PC-9 (cell line): ENCODE measurements at places on chromosomes 5 and 9. TPM values are rescaled to one million over a fixed set of nuclear protein-coding genes. Genes with fewer than 3 reads are reported as not detected.

DNA sequence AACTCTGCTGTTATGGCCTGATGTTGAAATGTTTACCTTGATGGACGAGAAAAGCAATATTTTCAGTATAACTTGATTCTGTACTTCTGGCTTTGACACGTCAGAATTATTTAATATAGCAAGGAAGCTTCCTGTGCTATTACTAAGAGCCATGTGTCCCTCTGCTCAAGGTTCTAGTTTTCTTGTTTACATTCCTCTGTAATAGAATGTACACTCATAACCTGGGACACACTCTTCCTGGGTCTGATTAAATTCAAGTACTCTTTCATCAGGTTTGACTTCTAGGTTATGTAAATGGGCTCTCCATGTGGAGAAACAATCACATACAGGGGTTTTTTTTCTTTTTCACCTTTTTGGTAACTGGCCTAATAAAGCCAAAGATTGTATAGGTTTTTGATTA lies 33.1 kb downstream of the GTF3C4 start:
- DNase-seq, result peak; percentile 56
- H3K4me3 ChIP-seq, result no peak overlapping the region
- peaks cover 27% of the 10 kb centered on the region for H3K27me3 ChIP-seq
- H3K4me1 ChIP-seq, result no peaks in the 10 kb centered on the region

DNA sequence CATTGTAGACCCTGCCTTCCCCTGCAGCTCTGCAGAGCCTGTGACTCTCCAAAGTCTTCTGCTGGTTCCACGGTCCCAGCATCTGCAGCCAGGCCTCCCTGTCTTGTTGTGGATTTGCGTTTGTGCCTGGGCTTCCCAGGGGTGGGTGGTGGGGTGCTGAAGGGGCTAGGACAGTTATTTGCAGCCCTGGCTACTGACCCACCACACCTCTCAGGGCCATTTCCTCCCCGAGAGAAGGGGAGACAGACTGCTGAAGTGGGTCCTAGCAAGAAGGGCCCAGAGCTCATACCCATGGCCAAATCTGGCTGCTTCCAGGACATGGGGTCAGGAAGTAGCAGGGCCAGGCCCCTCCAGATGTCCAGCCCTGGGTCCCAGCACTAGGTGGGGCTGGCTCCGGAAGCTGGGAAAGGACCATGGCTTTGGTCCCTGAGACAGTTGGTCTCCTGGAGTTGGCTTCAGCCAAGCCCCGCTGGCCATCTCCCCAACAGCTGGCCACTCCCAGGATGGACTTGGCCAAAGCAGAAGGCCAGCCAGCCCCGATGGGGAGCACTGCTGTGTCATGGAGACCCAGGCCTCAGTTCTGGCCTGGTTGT lies 26.3 kb downstream of the GSN start:
- no peaks in the 10 kb centered on the region for H3K27me3 ChIP-seq
- no peak overlapping the region for H3K27ac ChIP-seq
- no peak for DNase-seq
- no peaks in the 10 kb centered on the region for H3K36me3 ChIP-seq

The WDR70 gene
- 63.9 and 78.2 TPM in 2 replicates for total RNA-seq

- H3K4me3 ChIP-seq, result no peak overlapping the region
- no peak for DNase-seq
- no peak overlapping the region for H3K27ac ChIP-seq
- H3K4me1 ChIP-seq, result no peaks in the 10 kb centered on the region
- H3K36me3 ChIP-seq, result no peaks in the 10 kb centered on the region
Measured at GRCh38 chr9:91571036-91571435, 147.4 kb upstream of the NFIL3 start.

The CCDC180 gene
- total RNA-seq, result 2.3 and 4.0 TPM in 2 replicates
